ENCODE measurements at places on chromosomes 11 and 22.

- no peak for DNase-seq
Observed at GRCh38 chr11:123260511-123261211, 65.6 kb upstream of the CLMP start.

DNA sequence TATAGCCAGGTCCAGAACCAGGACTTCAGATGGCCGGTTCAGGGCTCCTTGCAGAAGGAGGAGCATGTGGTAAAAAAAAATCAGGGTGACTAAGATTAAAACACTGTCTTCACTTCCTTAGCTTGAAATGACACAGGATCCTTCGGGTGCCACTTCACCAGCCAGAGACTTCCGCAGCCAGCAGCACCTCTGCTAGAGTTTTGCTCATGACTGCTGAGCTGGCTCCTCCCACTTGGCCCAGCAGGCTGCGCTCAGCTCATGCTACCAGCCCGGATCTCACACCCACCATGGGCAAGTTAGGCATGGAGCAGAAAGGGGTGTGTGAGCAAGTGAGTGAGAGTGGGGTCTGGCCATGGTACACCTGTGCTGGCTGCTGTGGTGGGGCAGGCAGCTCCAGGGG is 6.6 kb upstream of the MS4A18 start:
- no peak for DNase-seq

DNA sequence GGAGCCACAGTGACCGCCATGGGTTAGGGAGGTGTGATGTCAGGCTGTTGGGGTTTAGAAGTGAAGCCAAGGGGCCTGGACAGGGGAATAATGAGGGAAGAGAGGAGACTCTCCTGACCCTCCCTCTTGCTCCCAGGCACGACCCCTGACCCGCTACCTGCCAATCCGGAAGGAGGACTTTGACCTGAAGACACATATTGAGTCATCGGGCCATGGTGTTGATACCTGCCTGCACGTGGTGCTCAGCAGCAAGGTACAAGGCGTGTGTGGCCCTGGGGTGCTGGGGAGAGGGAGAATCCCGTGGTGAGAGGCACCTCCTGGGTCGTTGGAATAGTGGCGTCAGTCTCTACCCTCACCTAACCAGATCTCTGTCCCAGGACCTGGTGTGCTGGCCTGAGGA is 29.5 kb downstream of the TREH start:
- DNase-seq = no peak

DNA sequence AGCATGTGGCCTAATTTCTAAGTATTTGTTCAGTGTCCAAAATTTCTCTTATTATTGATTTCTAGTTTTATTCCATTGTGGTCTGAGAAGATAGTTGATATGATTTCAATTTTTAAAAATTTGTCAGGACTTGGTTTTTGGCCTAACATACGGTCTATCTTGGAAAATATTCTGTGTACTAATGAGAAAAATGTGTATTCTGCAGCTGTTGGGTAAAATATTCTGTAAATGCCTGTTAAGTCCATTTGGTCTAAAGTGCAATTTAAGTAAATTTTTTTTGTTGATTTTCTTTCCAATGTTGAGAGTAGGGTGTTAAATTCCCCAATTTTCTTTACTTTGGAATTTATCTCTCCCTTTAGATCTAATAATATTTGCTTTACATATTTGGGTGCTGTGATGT is 78.3 kb downstream of the TECTA start:
- no peak for DNase-seq

GRCh38 chr11:105802390-105802789 is 192.5 kb downstream of the GRIA4 start:
- no peak for DNase-seq

DNA sequence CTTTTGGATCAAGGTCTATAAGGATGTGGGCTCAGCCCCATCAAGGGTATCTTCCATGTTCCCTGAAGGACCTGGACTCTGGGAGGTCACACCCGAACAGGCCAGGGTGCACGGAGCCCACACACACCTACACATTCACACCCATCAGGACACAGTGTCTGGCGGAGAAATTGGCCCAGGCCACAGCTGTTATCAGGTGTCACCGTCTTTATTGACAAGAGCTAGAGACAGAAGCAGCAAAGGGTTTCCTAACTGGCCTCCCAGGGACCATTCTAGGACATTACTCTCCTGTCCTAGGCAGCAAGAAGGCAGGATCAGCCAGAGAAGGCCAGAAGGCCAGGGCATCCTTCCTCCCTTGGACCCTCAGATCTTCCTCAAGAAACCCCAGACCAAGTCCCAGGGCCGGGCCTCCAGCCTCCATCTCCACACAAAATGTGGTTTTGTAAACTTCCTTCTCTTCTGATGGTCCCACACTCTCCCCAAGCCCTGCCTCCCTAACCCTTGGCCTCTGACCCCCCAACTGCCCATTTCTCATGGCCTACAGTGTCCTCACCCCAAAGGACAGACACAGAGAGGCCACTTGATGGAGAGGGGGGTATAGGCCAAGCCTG is 8.1 kb downstream of the SSTR3 start:
- DNase-seq = no peak

GRCh38 chr11:73157101-73158010 is 15.2 kb upstream of the FCHSD2 start:
- DNase-seq = peak; percentile 16

DNA sequence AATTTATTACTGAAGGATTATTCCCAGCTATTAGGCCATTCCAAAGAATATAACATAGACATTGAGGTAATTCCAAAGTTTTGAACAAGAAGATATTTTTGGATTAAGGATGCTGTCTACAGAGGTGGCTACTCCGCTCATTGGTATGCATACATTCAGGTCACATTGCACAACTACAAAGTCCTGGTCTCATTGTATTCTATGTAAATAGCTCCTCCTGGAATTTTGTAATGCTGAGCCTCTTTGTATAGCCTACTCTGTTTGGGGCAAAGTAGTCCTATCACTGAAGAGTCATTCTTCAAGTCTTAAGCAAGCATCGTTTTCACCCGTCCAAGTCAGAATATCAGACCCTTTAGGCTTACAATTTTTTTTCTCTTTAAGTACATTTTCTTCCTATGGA is 142.4 kb downstream of the KIF18A start:
- no peak for DNase-seq

DNA sequence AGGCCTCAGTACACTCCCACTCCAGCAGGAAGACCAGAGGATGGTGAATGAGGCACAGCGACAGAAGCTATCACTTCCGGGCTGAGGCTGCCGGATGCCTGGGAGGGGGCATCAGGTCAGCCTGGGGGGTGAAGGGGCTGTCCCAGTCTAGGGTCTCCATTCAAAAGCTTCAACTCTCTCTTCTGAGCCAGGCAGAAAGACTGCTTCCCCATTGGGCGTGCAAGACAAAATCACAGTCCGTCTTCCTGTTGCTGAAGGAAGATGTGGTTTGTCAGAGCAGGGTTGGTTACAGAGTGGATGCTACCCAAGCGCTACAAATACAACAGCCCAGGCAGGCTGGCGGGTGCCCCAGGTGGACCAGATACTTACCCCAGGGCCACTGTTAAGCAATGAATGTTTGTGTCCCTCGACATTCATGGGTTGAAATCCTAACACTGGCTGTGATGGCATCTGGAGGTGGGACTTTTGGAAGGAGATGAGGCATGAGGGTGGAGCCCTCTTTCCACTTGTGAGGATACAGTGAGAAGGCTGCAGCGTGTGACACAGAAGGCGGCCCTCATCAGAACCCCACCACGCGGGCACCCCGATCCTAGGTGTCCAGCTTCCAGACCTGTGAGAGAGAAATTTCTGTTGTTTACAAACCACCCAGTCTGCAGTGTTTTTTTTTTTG is 12.0 kb downstream of the UPK3A start:
- no peak for DNase-seq

DNA sequence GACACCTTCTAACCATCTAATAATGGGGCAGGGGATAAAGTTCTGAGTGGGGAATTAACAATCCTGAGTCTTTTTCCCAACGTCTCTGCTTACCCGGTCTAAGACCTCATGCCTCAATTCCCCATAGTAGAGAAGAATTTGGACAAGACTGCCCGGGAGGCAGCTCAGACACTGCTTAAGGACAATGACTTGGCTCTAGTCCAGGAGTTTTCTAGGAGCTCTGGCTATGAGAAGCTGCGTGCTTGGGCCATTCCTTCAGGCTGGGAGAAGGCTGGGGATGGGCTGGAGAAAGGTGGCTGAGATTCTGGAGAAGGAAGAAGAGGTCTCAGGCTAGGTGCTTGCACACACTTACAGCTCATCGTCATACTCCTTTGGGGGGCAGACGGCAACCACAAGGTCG is 19.8 kb upstream of the ABCC8 start:
- DNase-seq = no peak

DNA sequence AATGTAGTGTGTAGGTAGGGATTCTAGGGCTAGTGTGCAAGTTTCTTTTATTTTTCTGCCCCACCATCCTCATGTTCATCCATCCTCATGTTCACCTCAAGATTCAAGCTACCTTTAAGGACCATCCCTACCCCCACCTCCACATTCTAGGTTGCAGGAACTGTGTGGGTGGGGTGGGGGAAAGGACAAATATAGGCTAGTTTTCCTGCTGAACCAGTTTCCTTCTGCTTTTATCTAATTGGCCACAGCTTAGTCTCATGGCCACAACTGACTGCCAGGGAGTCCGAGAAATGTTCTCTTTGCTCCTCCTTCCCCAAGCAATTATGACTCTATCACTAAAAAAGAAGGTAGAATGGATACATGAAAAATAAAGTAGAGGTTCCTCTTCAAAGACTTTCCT is 179.0 kb upstream of the LARGE1 start:
- no peak for DNase-seq

- no peak for DNase-seq
Observed at GRCh38 chr22:48404801-48405447, 1422.7 kb downstream of the BRD1 start.

- DNase-seq = peak; percentile 74
Observed at GRCh38 chr11:84384731-84385130, 1098.6 kb upstream of the CCDC90B start.

- no peak for DNase-seq
Observed at GRCh38 chr11:116413301-116414242, 359.2 kb downstream of the BUD13 start.

GRCh38 chr11:119419246-119419645 is 3.7 kb downstream of the THY1 start:
- no peak for DNase-seq

GRCh38 chr22:23632178-23632577 is at the start of gene DRICH1:
TSS of gene DRICH1 (minus strand) at chr22:23632321. CDS start at chr22:23632023, 298 bp downstream.
- DNase-seq = no peak

DNA sequence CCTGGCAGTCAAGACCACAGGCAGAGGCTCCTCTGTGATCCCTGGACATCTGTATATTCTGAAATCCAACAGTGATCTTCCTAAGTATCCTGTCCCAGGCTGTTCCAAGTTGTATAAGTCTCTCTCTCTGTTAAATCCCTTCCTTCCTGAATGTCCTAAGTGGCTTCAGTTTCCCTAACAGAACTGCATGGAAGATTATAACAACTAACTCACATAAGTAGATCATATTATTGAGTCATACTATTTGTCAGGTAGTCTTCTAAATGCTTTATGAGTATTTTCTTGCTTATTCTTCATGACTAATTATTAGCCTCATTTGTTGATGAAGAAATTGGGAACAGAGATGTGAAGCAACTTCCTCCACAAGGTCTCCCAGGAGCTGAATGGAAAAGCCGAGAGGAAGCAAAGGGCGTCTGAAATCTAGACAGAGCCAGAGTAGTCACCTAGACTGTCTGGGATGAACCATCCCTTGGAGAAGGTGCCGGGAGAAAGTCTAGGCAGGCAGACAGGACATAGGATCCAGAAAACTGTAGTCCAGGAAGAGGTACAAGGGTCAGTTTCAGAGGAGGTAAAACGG is 93.2 kb upstream of the FAT3 start:
- DNase-seq = no peak

GRCh38 chr22:24474649-24475255 is 20.4 kb upstream of the UPB1 start:
- DNase-seq = no peak

DNA sequence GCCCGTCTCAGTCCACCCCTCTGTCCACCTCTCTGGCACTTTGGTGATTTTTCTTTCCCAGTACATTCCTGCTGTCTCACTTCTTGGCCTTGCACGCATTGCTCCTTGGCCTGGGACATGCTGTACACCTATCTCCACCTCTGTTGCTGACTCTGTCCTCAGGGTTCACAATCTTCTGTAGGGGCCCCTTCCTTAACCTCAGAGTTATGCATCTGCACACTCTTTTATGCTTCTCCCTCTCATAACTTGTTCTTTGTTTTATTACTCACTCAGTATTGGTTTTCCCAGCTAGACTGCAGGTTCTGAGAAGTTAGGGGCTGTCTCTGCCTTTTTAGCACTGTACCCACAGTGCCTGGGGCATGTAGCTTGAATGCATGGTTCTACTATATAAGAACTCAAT is 139.1 kb upstream of the MTMR2 start:
- no peak for DNase-seq

GRCh38 chr11:128765571-128766549 is 72.0 kb downstream of the FLI1 start:
- peak; percentile 85 for DNase-seq

DNA sequence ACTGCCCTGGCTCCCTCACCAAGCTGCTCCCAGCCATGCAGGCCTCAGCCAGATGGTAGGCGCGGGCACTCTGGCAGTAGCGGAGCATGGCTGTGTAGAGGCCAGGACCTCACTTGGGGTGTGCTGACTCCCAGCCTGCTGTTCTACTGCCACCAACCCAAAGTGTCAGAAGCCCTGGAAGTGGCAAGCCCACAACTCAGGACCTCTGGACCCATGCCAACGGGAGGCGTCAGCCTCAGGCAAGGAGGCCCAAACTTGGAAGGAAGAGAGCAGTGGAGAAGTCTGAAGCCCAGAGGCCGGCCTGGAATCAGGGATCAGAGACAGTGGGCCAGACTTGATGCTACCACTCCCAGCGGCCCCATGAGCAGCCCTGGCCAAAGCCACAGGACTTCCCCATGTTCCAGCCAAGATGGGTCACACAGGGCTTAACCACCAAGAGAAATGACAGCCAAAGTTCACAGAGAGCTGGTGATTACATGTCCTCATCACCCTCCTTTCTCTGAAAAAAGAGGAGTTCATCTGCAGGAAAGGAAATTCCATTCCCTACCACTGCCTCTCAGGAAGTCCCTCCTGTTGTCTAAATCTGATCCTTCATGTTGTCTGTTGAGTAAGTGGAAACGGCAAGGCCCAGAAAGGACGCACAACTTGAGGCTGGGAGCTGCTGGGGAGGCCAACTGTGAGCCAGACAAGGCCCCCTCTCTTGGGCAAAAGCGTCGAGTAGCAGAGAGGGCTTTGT is 4.4 kb downstream of the ARRB1 start:
- DNase-seq = no peak

DNA sequence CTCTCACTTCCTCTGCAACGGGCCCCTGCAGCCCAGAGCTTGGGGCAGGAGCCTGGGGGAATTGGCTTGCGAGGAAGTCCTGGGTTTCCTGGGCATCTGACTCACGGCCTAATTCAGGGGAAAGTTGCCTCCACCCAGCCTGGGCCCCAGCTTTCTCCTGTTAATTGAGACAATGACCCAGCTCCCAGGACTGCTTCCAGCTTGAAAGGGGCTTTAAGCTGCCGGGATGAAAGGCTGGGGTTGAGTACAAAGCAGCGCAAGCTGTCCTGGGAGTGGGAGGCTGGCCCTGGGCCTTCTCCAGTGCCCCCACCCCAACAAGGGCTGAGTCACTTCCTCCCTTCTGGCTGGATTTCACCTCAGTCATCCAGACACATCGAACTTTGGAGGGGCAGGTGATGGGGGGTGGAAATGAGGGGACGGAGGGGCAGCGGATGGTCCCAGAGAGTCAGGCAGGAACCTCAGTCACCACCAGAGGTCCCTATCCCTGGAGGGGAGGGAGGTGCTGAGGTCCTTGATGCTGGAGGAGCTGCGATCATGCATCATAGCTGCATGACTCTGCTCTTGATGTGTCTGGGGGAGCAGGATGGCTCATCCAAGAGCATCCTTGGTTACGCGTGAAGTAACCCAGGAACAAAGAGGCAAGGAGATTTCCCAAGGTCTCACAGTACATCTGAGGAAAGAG is 30.1 kb upstream of the OAF start:
- peak; percentile 74 for DNase-seq
